ENCODE measurements at places on chromosomes 2 and 18. TPM values are rescaled to one million over a fixed set of nuclear protein-coding genes. Genes with fewer than 3 reads are reported as not detected.

Gene PDE11A
- 0.38 TPM for total RNA-seq

Gene TMEM247
- not detected for total RNA-seq

Gene CYP1B1
- total RNA-seq = 4.2 TPM

Gene PCARE
- total RNA-seq = not detected

Gene SERPINB8
- total RNA-seq = 13.2 TPM

Gene TUBB8B
- not detected for total RNA-seq

Gene CAPN14
- total RNA-seq = 0.03 TPM

Gene CPLX4
- total RNA-seq = not detected

Gene IL1RN
- 0.13 TPM for total RNA-seq

Gene ZNF396
- 0.56 TPM for total RNA-seq

Gene ADGRF3
- total RNA-seq = 0.06 TPM

Gene EVX2
- not detected for total RNA-seq

Gene PLA2R1
- total RNA-seq = 1.9 TPM

Gene GKN2
- 2.2 TPM for total RNA-seq

Gene KLF11
- total RNA-seq = 4.3 TPM

Gene RNF144A
- 8.1 TPM for total RNA-seq

Gene CCDC102B
- 0.49 TPM for total RNA-seq

Gene HOXD12
- not detected for total RNA-seq

Gene IL36RN
- total RNA-seq = 0.21 TPM

Gene DSG4
- not detected for total RNA-seq

Gene CPO
- not detected for total RNA-seq

Gene LCT
- 0.05 TPM for total RNA-seq

Gene PLGLB1
- total RNA-seq = 0.48 TPM

Gene HOXD3
- 0.20 TPM for total RNA-seq

Gene LYG2
- not detected for total RNA-seq

Gene MYO7B
- total RNA-seq = 0.09 TPM

Gene MPV17
- 95.8 TPM for total RNA-seq

Gene TCF23
- not detected for total RNA-seq

Gene MRPL33
- 349 TPM for total RNA-seq

Gene GAL3ST2
- total RNA-seq = 0.42 TPM

Gene AKAIN1
- not detected for total RNA-seq

Gene SLC9A4
- not detected for total RNA-seq

Measured in A549 treated with Mapracorat at 1 μM for 4 hours (cell line).